ENCODE measurements at places on chromosomes 2 and 18. TPM values are rescaled to one million over a fixed set of nuclear protein-coding genes. Genes with fewer than 3 reads are reported as not detected.

The CREG2 gene
- 9.7 TPM for total RNA-seq

The AMER3 gene
- total RNA-seq: not detected

The B3GNT7 gene
- 1.8 TPM for total RNA-seq

The ACP1 gene
- total RNA-seq: 201 TPM

The HTR2B gene
- 0.09 TPM for total RNA-seq

The ZSWIM2 gene
- total RNA-seq: not detected

The IL36B gene
- 0.13 TPM for total RNA-seq

The UGT1A8 gene
- not detected for total RNA-seq

The LYG2 gene
- not detected for total RNA-seq

The TMEM247 gene
- not detected for total RNA-seq

The IL1R1 gene
- 24.5 TPM for total RNA-seq

The IL37 gene
- total RNA-seq: not detected

The TRAF3IP1 gene
- total RNA-seq: 17.0 TPM

The SERPINB4 gene
- 0.17 TPM for total RNA-seq

The ST6GAL2 gene
- total RNA-seq: 19.4 TPM

The BCL11A gene
- 0.06 TPM for total RNA-seq

All from A549 treated with CpdA at 1 μM for 4 hours (cell line).